ENCODE measurements at places on chromosomes 5 and 9. TPM values are rescaled to one million over a fixed set of nuclear protein-coding genes. Genes with fewer than 3 reads are reported as not detected.

DNA sequence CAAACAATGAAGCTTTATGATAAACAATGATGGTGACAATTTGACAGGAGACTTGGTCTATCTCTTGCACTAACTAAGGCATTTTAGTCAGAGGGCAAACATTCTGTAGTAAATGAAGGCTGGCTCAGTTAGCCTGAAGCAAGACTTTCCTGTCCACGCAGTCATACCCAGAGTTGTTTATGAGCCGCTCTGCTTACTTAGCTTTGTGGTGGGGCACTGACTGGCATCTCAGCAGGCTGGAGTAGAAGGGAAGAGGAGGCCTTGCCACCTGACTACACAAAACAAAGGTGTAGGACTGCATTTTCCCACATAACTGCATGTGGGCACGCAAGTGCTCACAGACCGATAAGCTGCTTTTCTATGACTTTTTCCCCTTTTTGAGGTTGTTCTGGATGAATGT lies 133.7 kb upstream of the EPB41L4A start:
- DNase-seq = no peak

DNA sequence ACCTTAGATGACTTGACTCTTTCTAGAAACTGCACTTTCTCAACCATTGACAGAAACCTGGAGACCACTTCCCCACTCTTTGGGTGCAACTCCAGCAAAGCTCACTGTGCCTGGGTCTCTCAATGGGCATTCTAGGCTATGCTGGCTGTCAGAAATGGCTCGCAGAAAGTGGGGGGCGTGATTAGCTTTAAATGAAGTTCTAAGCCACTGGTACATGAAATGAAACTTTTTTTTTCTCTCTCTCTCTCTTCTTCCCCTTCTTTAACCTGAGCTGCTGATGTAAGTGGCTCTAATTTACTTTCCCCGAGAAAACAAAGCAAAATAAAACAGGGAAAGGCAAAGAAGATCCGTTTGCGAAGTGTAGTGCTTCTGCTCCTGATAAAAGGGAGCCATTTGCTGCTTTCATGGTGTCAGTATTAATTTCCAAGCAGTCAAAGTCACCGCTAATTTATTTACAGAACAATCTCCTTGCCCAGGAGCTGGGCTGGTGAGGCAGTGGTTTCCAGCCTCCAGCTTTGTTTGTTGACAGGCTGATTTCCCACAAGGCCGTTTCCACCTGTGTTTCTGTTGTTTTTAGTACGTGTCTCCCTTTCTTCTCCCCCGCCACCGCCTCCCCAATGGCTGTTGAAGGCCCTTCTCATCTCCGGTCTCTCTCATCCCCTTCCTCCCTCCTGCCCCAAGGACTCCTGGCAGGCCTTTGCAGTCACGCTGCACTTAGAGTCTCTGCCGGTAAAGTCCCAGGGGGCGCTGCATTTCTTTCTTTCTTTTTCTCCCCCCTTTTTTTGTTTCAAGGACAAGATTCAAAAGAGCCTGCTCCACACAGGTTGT lies 422.9 kb downstream of the EBF1 start:
- DNase-seq = no peak

DNA sequence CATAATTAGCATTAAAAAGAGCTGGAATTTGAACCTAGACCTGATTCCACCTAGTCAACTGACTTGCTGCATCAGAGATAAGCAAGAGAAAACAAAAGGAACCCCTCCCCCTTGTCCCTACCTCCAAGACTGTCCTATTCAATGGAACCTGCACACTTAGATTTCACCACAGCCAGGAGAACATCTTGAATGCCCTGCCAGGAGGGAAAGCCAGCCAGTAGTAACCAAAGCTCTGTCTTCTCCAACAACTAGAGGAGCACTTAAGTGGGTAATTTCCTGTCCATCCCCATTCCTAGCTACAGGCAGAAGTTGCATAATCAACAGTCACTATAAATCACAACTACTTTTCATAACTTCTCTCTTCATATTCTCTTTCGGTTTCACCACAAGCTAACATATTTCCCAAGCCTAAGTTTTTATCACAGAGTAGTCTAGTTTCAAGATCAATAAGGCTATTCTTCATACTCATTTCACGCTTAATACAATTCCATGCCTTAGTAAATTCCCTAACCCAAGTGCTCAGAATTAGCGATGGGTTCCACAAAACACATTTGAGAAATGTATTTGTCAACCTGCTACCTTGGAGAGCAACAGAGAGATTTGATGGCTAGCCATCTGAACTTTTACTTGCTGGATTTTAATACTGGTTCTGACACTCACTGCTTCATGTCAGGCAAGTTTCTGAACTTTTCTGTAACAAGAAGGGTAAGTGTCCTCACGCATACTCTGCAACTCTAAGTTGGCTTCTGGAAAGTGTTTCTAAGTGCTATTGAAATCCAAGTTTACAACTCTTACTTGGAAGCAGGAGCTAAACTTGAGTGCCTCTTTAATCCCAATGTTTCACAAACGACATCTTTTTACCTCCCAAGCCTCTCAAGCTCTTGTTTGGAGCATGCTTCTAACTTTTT lies 2.0 kb downstream of the DENND1A start:
- DNase-seq = peak; percentile 40

GRCh38 chr5:123708074-123708806 lies 196.3 kb downstream of the CSNK1G3 start:
- DNase-seq = no peak

- DNase-seq = no peak
Observed at GRCh38 chr5:168879331-168879730, 300.2 kb upstream of the PANK3 start.

DNA sequence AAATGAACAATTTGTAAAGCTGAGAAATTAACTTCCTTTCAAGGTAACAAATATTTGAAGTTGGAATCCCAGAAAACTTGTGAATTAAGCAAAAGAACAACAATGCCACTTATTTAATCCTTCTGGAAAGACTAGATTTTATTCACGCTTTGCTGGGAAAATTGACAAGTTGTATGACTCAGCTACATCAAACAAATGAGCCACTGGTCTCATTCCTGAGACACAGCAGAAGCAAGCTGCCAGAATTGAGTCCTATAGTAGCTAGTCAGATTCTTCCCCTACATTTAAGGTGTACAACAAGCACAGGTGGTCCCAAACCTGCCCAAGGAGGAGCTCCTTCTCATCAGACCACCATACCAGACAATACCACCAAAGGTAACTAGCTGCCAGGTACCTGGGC lies 280.7 kb downstream of the SPOCK1 start:
- DNase-seq = no peak

DNA sequence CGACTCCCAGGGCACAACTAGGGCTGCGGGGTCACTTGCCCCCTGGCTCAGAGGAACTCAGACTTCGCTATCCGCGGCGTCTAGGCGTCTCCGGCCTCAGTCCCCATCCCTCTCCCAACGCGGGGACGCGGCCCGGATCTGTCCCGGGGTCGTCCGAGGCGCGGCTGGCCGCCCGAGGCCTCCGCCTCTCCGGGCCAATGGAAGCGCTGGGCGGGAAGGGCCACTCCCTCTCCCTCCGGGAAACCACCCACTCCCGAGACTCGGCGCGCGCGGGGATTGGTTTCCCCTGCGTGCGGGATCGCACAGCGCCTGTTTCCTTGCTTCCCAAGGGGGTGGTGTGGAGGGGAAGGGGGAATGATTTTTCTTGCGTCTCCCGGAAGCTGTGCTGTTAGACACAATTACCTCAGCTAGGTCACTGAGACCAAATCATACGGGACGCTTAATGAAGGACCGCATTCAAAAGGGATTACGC lies 38.3 kb downstream of the NR2F1 start:
- peak; percentile 82 for DNase-seq

GRCh38 chr9:100884518-100884917 lies 144.0 kb upstream of the PLPPR1 start:
- DNase-seq = no peak

DNA sequence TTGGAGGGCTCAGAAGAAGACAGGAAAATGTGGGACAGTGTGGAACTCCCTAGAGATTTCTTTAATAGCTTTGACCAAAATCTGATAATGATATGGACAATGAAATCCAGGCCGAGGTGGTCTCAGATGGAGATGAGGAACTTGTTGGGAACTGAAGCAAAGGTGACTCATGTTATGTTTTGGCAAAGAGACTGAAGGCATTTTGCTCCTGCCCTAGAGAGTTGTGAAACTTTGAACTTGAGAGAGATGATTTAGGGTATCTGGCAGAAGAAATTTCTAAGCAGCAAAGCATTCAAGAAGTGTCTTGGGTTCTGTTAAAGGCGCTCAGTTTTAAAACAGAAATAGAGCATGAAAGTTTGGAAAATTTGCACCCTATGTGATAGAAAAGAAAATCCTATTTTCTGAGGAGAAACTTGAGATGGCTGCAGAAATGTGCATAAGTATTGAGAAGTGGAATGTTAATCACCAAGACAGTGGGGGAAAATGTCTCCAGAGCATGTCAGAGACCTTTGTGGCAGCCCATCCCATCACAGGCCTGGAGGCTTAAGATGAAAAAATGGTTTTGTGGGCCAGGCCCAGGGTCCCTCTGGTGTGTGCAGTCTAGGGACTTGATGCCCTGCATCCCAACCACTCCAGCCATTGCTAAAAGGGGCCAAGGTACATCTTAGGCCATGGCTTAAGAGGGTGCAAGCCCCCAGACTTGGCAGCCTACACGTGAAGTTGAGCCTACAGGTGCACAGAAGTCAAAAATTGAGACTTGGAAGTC lies 463.7 kb upstream of the TLE4 start:
- no peak for DNase-seq

- DNase-seq = peak; percentile 51
Observed at GRCh38 chr5:72815580-72816283, 729 bp upstream of the TNPO1 start.

GRCh38 chr5:51383131-51384121 lies at the start of gene ISL1:
Gene ISL1, plus strand, starts transcription at chr5:51383448. Its CDS starts 224 bp downstream, at chr5:51383672.
- peak; percentile 74 for DNase-seq

DNA sequence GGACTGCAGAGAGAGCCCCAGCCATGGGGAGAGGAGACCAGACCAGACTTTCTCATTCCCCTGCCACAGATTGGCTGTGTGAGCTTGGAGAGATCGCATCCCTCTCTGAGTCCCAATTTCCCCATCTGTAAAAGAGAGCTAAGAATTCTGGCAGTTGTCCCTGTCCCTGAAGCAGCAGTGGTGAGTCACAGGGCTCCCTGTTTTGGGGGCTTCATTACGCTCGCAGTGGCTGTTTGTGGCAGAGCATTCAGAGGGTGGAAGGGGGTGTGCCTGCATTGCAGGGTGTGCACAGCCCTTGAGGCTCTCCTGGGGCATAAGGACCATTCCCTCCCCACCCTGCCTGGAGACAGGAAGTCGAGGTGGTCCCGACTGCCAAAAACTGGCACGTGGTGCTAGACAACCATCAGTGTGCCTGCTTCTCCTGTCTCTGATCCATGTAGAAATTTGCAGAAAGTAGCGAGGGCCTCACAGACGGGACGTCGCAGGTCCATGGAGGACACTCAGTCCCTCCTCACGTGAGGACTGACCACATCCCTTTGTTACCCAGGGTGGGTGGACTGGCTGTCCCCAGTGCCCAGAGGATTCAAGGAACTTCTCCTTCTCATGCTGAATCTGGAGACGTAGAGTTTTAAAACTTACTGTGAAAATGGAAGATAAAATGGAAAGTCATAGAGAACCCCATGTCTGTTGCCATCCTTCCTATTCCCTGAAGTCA lies 35.3 kb downstream of the HRH2 start:
- no peak for DNase-seq

GRCh38 chr9:76751001-76751400 lies 13.2 kb upstream of the PCA3 start:
- DNase-seq = no peak

DNA sequence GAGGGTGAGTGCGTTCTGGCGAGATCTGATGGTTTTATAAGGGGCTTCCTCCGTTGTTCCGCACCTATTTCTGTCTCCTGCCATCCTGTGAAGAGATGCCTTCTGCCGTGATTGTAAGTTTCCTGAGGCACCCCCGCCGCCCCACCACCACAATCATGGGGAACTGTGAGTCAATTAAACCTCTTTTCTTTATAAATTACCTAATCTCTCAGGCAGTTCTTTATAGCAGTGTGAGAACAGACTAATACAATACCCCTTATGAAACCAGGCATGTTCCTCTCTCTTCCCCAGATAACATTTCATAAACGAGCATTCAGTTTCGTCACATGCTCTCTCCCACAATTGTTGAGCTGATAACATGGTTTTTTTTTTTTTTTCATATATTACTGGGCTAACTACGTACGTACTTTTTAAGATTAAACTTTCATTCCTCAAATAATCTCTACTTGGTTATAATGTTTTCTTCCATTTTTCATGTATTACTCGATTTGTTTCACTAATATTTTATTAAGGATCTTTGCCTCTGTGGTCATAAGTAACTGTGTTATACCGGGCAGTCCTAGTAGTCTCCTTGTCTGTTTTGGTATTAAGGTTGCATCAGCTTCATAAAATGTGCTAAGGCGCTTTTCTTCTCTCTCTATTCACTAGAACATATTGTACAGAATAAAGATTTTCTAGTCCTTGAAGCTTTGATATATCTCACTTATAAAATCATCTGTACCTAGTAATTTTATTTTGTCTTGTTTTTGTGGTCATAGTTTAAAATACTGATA lies 64.9 kb upstream of the MVB12B start:
- no peak for DNase-seq

DNA sequence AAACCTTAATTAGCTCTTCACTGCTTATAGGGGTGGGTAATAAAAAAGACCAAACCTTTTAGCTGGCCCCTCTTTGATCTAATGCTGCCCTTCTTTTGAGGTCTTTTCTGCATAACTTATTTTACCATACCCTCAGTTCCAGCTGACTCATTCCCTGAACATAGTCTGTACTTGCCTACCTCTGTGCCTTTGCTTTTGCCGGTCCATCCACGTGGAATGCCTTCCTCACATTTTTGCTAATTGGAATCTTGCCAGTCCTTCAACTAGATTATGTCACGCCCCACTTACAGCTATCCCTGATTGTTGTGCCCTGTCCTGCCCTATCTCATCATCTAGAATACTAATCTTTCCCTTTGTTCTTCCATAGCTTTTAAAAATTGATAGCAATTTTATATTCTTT lies 44.2 kb downstream of the FAF2 start:
- no peak for DNase-seq

DNA sequence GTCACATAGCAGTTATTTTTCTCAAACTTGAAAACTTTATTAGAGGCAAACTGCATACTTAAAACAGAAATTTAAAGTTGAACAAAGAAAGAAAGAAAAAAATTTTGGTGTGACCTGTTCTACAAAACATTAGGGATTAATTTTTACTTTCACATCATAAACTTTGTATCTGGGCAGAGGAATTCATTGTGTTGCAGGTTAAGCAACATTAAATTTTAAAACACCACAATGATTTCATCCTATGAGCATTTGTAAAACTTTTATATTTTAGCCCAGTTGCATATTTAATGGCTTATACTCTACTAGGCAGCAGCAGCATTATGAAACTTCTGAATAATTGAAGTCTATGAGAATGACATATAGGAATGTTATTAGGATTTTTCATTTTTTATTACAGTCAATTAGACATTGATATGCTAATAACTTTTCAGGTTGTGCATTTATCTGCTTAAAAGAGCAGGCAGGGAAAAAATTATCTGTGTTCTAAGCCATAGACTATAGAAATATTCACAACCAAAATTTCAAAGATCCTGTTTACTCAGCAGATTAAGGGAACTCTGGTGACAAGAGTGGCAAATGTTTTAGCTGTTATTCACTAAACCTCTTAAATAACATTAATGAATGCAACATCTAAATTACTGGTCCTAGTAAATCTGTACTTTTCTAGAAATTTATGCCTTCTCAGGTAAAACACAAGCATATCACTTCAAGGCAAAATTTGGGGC lies 1088.5 kb upstream of the CDH6 start:
- DNase-seq = no peak

NXNL2 gene
- total RNA-seq = not detected

GPR21 gene
- not detected for total RNA-seq

SLC34A3 gene
- not detected for total RNA-seq

PFN3 gene
- not detected for total RNA-seq

LCN15 gene
- total RNA-seq = not detected

CTSV gene
- 0.17 TPM for total RNA-seq

FGF10 gene
- total RNA-seq = 1.8 TPM

PRSS3 gene
- total RNA-seq = not detected

SLC36A2 gene
- 13.1 TPM for total RNA-seq

Data from psoas muscle (tissue), 8 donors.